ENCODE measurements at places on chromosomes 5 and 9. TPM values are rescaled to one million over a fixed set of nuclear protein-coding genes. Genes with fewer than 3 reads are reported as not detected.

GRCh38 chr9:120018037-120018436 lies 561.9 kb downstream of the CDK5RAP2 start:
- no peak for DNase-seq

TMEM232 gene
- polyA plus RNA-seq, result 2.1 TPM

DNA sequence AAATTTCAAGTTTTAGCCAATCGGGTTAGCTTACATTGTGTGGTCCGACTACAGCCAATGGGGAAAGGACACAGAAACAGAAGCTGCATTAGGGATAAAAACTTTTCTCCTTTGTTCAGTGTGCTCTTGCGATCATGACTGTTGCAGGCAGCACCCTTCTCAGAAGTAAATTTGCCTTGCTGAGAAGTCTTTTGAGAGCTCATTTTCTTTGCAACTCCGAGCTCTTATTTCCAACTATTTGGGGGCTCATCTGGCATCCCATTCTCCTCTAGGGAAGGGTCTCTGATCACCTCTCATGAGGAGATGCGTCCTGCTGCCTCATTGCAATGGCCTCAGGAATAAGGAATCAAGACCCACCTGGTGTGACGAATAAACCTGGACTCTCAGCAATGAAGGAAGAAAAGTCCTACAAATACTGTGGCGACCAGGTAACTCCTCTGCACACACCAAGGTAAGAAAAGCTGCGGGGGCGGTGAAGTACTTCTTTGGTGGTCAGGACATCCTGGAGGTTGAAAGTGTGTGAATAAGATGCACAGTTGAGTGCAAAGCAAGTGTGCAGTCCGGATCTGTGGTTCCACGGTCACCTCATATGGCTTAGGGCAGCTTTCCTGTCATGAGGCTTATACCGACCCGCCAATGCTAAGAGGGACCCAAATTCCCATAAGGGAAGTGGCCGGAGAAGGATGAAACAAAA lies 20.4 kb downstream of the CNOT8 start:
- DNase-seq, result no peak

DNA sequence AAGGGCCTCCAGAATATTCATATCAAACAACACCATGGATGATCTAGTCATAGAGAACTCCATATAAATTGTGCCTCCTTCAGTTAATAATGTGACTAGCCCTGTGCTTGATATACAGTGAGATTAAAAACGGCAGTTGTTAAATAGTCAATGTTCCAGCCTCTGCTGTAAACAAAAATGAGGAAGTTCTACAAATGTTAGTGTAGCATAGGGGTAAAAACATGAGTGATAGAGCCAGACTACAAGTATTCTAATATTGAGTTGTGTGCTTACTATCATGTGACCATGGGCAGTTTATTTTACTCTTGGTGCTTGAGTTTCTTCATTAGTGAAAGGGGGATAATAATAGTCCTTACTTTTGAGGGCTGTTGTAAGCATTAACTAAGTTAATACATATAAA lies 43.3 kb upstream of the SLCO6A1 start:
- no peak for DNase-seq

CNTNAP3B gene
- not detected for polyA plus RNA-seq

GRCh38 chr5:82338771-82339373 lies 60.7 kb upstream of the RPS23 start:
- DNase-seq, result no peak

DNA sequence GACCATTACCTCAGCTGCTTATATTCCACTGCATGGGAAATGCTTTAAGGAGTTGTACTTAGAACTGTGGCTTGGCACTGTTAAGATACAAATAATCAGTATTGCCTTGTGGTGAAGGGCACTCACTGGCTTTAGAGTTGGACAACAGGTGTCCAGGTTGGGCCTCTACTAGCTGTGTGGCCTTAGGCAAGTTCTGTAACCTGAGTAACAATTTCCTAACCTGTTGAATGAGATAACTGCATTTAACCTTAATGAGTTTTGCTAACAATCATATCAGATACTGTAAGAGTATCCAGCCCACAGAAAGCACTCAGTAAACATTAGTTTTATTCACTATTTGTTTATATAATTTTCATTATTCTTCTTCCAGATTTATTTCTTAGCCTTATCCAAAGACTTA lies 17.2 kb upstream of the HK3 start:
- DNase-seq, result no peak

Measured in CD4-positive, CD25-positive, alpha-beta regulatory T cell (primary cell).